ENCODE measurements at places on chromosomes 11 and 22.
A peak's percentile ranks its signal among the peaks of the same experiment; 100 is the strongest.

- no peak for DNase-seq
Observed at GRCh38 chr22:19319281-19319680, 27.8 kb upstream of the CLTCL1 start.

DNA sequence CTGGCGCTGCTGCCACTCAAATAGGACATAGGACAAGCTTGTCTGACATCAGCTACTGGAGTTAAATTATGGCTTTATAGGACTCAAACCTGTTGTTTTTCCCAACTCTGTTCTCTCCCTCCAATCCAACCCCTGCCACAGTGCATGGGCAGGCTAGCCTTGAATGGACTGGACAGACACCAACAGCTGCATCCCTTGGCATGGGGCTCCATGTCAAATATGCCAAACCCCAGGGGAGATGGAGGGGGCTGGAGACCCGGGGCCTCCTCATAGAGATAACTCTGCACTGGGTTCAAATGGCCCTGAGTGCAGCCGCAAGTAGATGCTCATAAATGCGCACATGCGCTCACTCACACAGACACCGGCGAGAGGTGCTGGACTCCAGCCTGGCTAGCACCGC lies 28.9 kb downstream of the CD5 start:
- DNase-seq = no peak

GRCh38 chr11:30960387-30960992 lies 374.3 kb upstream of the MPPED2 start:
- peak; percentile 49 for DNase-seq

- no peak for DNase-seq
Observed at GRCh38 chr22:49587421-49587820, 240.3 kb downstream of the BRD1 start.

GRCh38 chr11:113131036-113131775 lies 170.0 kb downstream of the NCAM1 start:
- DNase-seq = no peak

GRCh38 chr11:69891421-69892236 lies 72.4 kb upstream of the FGF3 start:
- DNase-seq = no peak

DNA sequence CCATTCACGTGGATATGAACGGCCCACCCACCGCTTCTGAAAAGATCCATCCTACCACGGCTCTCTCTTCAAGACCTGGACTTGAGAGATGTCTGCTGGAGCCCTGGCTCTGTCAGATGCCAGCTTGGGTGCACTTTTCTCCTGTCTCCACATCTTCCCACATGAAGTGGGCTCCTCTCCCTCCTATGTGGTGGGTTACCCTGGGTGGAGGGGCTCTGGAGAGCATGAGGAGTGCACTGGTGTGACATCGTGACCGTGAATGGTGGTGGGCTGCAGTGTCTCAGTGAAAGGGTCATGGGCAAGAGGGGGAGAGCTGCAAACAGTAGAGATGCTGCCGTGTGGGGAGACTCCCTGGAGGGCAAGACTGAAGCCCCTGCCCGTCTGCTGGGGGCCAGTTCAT lies 76.4 kb downstream of the CTTN start:
- no peak for DNase-seq

- no peak for DNase-seq
Observed at GRCh38 chr11:2586087-2586792, 113.6 kb downstream of the KCNQ1OT1 start.

All from NCI-H1417 treated with DMSO at 0.1 percent for 48 hours (cell line).